Ovary (tissue), 10 donors: ENCODE measurements at places on chromosomes 16 and 17. TPM values are rescaled to one million over a fixed set of nuclear protein-coding genes. Genes with fewer than 3 reads are reported as not detected.

GRCh38 chr16:4775005-4775404 lies 8.0 kb upstream of the ZNF500 start:
- no peaks in the 10 kb centered on the region for H3K4me1 ChIP-seq
- DNase-seq: no peak
- no peaks in the 10 kb centered on the region for H3K36me3 ChIP-seq
- H3K27me3 ChIP-seq: no peaks in the 10 kb centered on the region
- no peak overlapping the region for H3K4me3 ChIP-seq
- no peak overlapping the region for H3K27ac ChIP-seq

The ABCC11 gene
- 0.95 TPM for total RNA-seq

The ADAD2 gene
- not detected for total RNA-seq

The ASPHD1 gene
- 0.53 TPM for total RNA-seq

The TMIGD1 gene
- total RNA-seq: not detected
